ENCODE measurements at places on chromosomes 12 and 14. TPM values are rescaled to one million over a fixed set of nuclear protein-coding genes. Genes with fewer than 3 reads are reported as not detected.
A peak's percentile ranks its signal among the peaks of the same experiment; 100 is the strongest.

GRCh38 chr14:93533437-93533836, 102.7 kb downstream of the UNC79 start:
- no peaks in the 10 kb centered on the region for H3K27me3 ChIP-seq
- no peak overlapping the region for H3K4me3 ChIP-seq
- H3K4me1 ChIP-seq, result no peaks in the 10 kb centered on the region
- DNase-seq, result no peak

- peak overlapping the region; percentile 65 for H3K4me3 ChIP-seq
- no peaks in the 10 kb centered on the region for H3K36me3 ChIP-seq
- no peaks in the 10 kb centered on the region for H3K27me3 ChIP-seq
- no peaks in the 10 kb centered on the region for H3K4me1 ChIP-seq
- no peak for DNase-seq
- peak overlapping the region; percentile 74 for H3K27ac ChIP-seq
Observed at GRCh38 chr12:88578276-88579160, 1.8 kb downstream of the KITLG start.

DNA sequence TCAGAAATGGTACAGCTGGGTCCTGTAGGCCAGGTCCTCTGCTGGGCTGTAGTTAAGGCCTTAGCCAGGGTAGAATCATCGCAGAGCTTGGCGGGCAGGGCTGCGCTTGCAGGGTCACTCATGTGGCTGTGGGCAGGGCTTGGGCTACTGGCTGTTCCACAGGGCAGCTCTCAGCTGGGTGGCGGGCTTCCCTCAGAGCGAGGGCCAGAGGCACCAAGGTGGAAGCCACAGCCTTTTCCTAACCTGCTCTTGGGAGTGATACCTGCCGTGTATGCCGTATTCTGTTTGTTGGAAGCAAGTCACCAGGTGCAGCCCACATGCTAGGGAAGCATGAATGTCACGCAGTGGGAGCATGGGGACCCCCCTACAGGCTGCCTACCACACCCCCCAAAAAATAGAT, 69.8 kb upstream of the RIN3 start:
- no peaks in the 10 kb centered on the region for H3K4me1 ChIP-seq
- H3K27me3 ChIP-seq, result no peaks in the 10 kb centered on the region

DNA sequence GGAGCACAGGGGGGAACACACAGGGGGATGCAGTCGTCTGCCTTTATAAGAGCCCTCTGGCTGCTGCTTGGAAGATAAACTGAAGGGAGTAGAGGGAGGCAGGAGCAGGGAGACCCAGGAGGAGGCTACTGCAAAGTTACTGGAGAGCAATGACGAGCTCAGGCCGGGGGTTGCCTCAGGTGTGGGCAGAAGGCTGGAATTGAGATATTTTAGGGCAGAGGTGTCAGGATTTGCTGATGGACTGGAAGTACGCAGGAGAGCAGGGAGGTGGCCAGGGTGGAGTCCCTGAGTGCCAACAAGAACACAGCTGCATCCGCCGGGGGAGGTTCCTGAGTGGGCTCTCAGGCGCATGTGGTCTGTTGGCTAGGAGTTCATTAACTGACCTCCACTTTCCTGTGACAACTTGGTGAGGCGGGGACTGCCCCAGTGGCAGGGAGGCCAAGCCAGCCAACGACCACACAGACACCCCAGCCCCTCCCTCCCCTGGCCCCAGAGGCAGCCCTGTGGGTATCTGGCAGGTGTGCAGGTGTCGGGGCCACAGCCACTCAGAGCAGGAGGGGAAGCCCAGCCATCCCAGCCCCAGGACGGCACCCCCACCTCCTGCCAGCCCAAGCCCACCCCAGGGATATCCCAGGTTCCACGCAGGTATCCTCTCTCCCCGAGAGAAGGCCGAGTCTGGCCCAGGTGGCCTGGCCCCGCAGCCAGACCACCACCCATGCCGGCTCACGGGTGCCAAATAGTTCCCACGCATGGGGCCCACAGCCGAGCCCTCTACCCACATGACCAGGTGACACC, 85.4 kb downstream of the NCOR2 start:
- peaks cover 33% of the 10 kb centered on the region for H3K36me3 ChIP-seq
- no peak for DNase-seq
- H3K4me1 ChIP-seq, result no peaks in the 10 kb centered on the region

SERPINA5 gene
- total RNA-seq, result 7.7 TPM

LRFN5 gene
- total RNA-seq, result 0.39 TPM

WNT1 gene
- not detected for total RNA-seq

RERG gene
- total RNA-seq, result 9.9 TPM

PRB2 gene
- total RNA-seq, result not detected

FAIM2 gene
- total RNA-seq, result 9.8 TPM

All from right atrium auricular region (tissue), 2 donors.